M059J (cell line): ENCODE measurements at places on chromosomes 2 and 18. TPM values are rescaled to one million over a fixed set of nuclear protein-coding genes. Genes with fewer than 3 reads are reported as not detected.

RETSAT gene
- total RNA-seq = 19.0 and 25.0 TPM in 2 replicates

IL1A gene
- 0.22 and 0.54 TPM in 2 replicates for total RNA-seq

C2orf81 gene
- 0.57 and 1.6 TPM in 2 replicates for total RNA-seq

SH3RF3 gene
- 1.9 and 2.5 TPM in 2 replicates for total RNA-seq

TCF7L1 gene
- 0.05 TPM in 1 of 2 replicates, not detected in the other for total RNA-seq

ERMN gene
- 0.12 and 0.17 TPM in 2 replicates for total RNA-seq

POTEJ gene
- total RNA-seq = not detected in 2 replicates

KIF1A gene
- not detected in 2 replicates for total RNA-seq

FABP1 gene
- total RNA-seq = not detected in 2 replicates

NEUROD1 gene
- total RNA-seq = 0.44 TPM in 1 of 2 replicates, not detected in the other

TEX261 gene
- total RNA-seq = 61.5 and 107 TPM in 2 replicates

ADAM17 gene
- 27.6 and 34.0 TPM in 2 replicates for total RNA-seq

CAPN14 gene
- total RNA-seq = 0.30 and 1.0 TPM in 2 replicates

HNMT gene
- 9.7 and 9.8 TPM in 2 replicates for total RNA-seq

STAT4 gene
- total RNA-seq = 0.22 and 0.37 TPM in 2 replicates

RUFY4 gene
- total RNA-seq = not detected in 2 replicates

GAL3ST2 gene
- total RNA-seq = not detected in 2 replicates

FTCDNL1 gene
- total RNA-seq = 0.25 and 0.99 TPM in 2 replicates

TMEM17 gene
- 2.1 and 3.4 TPM in 2 replicates for total RNA-seq

MYO7B gene
- total RNA-seq = 5.8 and 10.9 TPM in 2 replicates

KCNE4 gene
- total RNA-seq = 11.4 and 14.5 TPM in 2 replicates

SPC25 gene
- total RNA-seq = 17.8 and 27.3 TPM in 2 replicates

C2orf66 gene
- total RNA-seq = not detected in 2 replicates

SETBP1 gene
- 1.9 and 4.1 TPM in 2 replicates for total RNA-seq

CXCR1 gene
- total RNA-seq = not detected in 2 replicates
